ENCODE measurements at places on chromosomes 2 and 18.

GRCh38 chr2:180334514-180334913 is 327.4 kb upstream of the CWC22 start:
- no peak for DNase-seq

DNA sequence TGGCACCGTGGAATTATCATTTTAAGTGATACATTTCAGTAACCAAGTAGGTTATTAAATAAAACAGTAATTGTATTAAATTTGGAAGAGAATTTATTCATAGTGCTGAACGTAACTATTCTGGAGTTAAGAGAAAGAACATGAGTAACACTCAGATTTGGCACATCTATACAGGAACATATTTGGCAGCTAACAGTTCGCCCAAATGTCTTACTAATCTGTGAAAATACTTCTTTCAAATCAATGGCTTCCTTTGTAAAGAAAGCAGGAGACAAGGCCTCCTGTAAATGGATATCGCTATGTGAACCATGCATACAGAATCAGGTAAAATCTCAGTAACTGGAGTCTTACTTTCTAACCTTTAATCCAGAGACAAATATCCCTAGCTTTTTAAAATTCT is 64.4 kb downstream of the ZNF516 start:
- DNase-seq = no peak

DNA sequence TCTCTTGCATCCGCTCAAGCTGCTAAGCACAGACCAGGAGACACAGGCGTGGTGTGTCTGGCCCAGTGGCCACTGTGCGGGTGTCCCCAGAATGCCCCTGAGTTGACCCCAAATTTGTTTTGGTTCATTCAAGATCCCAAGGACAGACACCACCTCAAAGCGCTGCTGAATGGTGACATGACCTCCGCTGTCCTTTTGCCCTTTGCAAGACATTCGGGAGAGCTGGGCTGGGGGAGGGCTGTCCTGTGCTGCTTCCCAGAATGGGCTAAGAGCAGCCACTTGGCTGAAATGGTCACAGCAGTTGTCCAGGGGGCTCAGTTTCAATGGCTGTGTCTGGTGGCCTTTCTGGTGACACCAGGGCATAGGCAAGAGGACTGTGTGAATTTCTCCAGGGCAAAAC is 84.1 kb downstream of the SMIM21 start:
- no peak for DNase-seq

- no peak for DNase-seq
These were observed 43.7 kb downstream of the FIGN start for GRCh38 chr2:163692081-163692480.

GRCh38 chr2:67499989-67500388 is 102.9 kb downstream of the ETAA1 start:
- no peak for DNase-seq

GRCh38 chr2:238081150-238081549 is 19.0 kb upstream of the ESPNL start:
- no peak for DNase-seq

GRCh38 chr2:149082735-149083134 is 44.2 kb downstream of the LYPD6B start:
- no peak for DNase-seq

DNA sequence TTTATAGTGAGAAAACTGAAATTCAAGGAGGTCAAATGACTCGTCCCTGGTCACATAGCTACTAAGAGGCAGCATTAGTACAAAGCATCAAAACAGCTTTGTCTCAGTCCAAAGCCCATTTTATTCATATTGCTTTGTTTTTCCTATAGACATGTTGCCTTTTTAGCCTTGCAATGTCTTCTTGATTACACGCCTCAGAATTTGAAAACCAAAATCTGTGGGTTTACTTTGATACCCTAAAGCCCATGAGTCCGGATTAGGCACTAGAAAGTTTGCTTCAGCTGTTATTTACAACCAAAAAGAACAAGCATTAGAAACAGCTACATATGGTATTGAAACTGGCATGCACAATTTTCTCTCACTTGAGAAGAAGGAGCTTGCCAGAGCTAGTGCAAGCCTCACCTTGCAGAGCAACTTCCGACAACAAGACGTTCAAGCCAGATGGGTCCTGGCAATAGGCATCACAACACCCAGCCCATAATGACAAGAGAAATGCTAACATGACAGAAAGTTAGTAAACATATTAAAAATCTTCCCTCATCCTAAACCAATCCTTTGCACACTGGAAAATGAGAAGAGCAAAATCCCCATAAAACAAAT is 276.8 kb downstream of the RIT2 start:
- no peak for DNase-seq

GRCh38 chr2:216732334-216732733 is 37.0 kb upstream of the IGFBP5 start:
- DNase-seq = no peak

- DNase-seq = no peak
These were observed 92.3 kb downstream of the MYT1L start for GRCh38 chr2:2238726-2239269.

DNA sequence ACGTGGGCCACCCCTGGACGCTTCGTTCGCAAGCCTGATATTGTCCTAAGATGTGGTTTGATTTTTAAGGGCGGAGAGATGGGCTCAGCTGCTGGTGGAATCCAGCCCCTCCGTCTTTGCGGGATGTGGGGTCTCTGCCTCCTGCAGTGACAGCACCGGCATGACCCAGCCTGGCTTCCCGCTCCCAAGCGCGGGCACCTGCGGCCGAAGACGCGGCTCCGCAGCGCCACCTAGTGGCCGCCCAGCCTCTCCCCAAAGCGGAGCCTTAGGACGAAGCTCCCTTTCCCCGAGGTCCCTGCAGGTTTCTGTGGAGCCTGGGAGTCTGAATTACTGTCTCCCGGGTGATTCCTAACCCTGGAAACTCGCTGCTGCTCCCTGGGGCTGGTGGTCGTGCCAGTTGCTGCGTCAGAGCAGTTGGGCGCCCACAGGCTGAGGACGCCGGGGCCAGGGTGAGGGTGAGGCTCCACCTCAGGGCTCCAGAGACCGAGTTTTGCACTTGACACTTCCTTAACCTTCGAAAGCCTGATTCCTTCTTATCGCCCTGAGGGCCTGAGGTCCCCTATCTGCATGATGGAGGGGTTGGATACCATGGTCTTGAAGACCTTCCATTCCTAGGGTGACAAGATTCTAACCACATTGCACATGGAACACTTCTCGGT is 137.5 kb downstream of the TPO start:
- peak; percentile 81 for DNase-seq

DNA sequence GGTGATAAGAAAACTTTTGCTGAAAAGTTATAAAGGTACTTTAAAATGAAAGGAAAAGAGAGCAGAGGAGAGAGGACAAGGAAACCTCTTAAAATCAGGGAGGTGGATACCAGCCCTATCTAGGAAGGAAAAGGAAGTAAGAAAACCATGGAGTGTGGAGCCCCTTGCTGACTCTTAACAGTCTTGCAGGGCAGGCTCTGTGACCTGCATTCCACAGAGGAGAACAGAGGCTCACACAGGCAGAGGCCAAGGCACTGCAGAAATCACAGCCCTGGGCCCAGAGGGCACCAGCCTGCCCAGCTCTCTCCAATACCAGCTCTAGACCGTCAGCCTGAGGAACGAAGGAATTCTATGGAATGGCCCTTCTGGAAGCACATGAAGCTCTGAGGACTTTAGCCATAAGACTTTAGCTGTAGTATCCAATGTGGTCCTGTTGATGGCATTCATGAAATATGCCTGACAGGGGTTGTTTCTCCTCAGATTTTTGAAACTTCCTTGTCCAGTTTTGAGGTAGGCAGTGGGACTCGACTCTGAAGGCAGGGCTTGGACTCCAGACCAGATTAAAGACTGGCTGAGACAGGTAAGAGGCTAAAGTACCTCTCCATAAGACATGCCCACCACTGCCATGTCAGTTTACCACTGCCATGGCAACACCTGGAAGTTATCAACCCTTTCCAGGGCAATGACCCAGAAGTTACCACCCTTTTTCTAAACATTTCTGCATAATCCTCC is 216.3 kb downstream of the ANAPC1 start:
- DNase-seq = no peak

DNA sequence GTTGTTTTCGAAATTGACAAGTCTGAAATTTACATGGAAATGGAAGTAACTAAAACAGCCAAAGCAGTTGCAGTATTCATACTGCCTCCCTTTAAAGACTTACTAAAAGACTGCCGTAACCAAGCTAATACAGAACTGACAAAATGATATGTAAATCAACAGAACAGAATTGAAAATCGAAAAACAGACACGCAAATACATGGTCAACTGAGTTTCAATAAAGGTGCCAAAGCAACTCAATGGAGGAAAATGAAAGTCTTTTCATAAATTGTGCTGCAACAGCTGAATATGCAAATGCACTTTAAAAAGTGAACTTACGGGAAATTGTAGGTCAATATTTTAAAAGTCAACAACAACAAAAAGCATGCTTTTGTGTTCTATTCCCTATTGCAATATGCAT is 34.2 kb downstream of the TMEM131 start:
- DNase-seq = no peak

DNA sequence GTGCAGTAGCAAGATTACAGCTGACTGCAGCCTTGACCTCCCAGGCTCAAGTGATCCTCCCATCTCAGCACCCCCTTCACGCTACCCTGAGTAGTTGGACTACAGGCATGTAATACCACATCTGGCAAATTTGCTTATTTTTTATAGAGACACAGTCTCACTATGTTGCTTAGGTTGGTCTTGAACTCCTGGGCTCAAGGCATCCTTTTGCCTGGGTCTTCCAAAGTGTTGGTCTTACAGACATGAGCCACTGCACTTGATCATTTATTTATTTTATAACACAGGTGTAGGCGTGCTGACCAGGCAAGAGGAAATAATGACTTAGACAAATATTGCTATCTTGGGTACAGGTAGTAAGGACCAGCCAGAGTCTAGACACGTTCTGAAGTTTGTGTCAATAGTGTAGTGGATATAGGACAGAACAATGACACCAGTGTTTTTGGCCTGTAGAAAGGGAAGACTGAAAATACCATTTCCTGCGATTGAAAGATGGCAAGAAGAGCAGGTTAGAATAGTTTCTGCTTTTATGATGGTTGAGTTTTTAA is 71.0 kb upstream of the THUMPD2 start:
- DNase-seq = no peak

- DNase-seq = no peak
These were observed 55.1 kb downstream of the AAK1 start for GRCh38 chr2:69588403-69588802.

GRCh38 chr18:40159141-40160017 is 1795.7 kb upstream of the PIK3C3 start:
- no peak for DNase-seq

DNA sequence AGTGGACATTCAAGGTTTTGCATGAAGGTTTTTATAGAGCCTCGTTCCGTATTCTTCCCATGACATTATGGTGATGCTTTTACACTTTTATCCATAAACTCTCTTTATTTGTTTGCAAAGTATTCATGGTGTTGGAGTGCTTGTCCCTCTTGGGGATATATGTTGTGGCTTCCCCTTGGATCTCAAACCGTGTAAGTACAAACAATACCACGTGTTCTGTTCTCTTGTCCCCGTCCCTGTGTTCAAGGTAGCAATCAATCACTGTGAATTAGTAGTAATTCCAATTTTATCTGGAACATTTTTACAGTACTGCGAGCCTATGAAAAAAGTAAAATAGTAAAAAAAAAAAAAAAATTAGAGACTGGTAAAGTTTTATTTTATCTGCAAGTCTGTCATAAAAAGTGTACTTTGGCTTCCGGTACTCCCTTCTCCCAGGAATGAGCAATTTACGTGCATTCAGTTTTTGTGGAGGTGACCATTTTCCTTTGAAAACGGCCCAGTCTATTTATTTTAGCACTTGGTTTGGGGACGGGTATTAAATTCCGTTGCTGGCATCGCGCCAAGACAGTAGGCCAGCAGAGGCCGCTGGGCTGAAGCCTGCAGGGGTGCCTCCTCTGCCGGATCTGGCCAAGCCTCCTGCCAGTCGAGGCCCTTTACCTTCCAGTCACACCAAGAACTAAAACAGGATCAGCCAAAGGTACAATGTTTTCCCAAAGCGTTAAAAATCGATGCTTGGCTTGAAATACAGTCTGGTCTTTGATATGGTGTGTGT is 175.7 kb downstream of the SOCS6 start:
- DNase-seq = peak; percentile 87

- no peak for DNase-seq
These were observed 17.2 kb upstream of the NMI start for GRCh38 chr2:151306621-151307020.

- DNase-seq = no peak
These were observed 1518.3 kb downstream of the RPIA start for GRCh38 chr2:90209806-90210205.

GRCh38 chr2:11750422-11750821 is 4.0 kb downstream of the LPIN1 start:
- no peak for DNase-seq

- no peak for DNase-seq
These were observed 61.0 kb upstream of the EPB41L3 start for GRCh38 chr18:5604778-5605177.

- DNase-seq = no peak
These were observed 65.6 kb downstream of the CYB5A start for GRCh38 chr18:74226156-74226555.

DNA sequence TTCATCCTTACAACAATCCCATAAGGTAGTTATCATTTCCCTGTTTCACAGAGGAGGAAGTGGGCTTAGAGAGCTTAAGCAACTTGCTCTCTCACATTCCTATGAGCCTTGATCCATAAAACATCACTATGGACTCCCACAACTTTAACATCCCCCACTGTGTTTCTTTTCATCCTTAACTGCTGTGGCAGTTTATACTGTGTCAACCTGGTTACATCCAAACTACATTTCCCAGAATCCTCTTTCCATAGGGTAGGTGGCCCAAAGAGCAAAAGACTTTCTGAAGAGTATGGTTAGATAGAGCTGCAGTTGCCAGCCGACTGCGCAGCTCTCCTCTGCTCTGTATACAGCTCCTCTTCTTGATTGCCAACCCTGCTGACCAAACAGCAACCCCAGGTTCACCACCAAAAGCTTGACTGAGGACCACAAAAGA is 22.5 kb downstream of the MAP3K2 start:
- DNase-seq = no peak

DNA sequence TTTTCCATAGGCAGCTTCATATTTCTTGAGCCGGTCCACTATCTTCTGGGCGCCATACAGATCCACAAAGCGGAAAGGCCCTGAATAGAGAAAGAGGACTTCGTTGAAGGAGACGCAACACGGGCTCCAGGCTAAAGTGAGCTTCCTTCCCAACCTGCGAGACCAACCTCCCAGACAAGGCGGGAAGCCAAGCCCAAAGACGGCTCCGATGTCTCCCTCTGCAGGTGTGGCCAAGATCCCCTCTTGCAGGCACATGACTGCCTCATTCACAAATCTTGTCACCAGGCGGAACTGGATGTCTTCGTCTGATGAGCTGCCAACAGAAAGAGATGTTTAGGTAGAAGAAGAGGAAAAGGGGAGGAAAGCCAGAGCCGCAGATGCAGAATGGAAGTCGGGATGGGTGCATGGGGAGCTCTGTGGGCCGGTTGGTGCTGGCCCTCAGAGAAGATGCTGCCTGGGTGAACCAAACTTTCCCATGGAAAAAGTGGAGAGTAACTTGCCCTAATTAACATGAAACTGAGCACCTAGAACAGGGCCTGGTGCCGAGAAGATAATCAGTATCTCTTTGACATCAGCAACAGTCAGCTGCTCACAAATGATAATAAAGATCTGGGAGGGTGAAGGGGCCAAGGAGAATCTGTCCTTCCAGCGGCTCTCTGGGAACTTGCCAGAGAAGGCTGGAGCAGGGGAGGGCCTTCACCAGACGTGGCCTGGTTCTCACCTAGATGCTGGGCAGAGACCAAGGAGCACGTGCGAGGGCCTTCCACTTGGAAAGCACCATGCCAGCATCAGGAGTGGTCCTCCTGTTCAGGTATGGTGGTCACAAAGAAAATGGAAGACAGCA is 18.6 kb downstream of the GAREM2 start:
- no peak for DNase-seq

- peak; percentile 51 for DNase-seq
These were observed 11.6 kb downstream of the RAMP1 start for GRCh38 chr2:237870754-237871651.
